ENCODE measurements at places on chromosomes 5 and 9.

DNA sequence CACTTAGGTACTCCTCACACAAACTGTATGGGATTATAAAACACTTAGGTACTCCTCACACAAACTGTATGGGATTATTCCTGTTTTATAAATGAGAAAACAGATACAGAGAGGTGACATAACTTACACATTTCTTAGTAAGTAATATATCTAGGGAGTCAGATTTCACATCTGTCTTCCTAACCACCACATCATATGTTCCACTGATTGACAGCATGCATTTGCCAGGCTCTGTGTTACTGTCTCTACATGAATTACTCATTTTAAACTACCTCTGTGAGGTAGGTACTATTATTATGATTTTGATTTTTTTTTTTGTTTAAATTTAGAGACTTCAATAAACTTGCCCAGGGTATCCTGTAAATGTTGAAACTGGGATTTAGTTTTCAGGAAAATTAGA is 232.7 kb downstream of the CCDC171 start:
- DNase-seq, result no peak

DNA sequence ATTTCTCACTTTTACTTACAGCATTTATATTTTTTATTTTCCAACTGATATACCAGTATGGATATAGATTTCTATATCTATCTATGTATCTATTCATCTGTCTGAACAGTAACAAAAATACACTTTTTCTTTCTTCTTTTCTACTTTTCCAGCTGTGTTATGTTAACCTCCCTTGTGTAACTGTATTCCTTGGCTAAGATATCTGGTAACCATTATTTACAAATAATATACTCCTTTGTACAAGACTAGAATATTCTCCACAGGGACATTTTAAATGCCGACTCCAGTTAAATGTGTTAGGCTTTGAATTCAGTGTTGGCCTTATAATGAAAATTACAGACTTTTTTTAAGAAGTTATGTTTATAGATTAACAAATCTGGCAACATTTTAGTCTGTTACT is 168.7 kb downstream of the XRCC4 start:
- no peak for DNase-seq

- DNase-seq, result no peak
These were observed 12.1 kb upstream of the TLE4 start for GRCh38 chr9:79559495-79560181.

DNA sequence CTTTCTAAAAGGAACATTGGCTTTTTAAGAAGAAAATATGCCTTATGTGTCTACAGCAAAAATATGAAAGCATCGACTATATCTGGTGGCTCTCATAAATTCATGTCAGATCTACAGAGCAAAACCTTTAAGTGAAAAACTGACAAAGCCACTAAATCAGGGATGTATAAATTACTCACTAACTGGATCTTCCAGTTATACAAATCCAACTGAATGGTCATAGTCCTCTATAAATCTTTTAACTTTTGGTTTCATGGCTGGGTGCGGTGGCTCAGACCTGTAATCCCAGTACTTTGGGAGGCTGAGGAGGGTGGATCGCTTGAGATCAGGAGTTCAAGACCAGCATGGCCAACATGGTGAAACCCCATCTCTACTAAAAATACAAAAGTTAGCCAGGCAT is 29.2 kb upstream of the GZMA start:
- DNase-seq, result no peak

- DNase-seq, result peak; percentile 41
These were observed 55.4 kb downstream of the KCNT1 start for GRCh38 chr9:135757356-135757755.
